ENCODE measurements at places on chromosomes 12 and 14.

DNA sequence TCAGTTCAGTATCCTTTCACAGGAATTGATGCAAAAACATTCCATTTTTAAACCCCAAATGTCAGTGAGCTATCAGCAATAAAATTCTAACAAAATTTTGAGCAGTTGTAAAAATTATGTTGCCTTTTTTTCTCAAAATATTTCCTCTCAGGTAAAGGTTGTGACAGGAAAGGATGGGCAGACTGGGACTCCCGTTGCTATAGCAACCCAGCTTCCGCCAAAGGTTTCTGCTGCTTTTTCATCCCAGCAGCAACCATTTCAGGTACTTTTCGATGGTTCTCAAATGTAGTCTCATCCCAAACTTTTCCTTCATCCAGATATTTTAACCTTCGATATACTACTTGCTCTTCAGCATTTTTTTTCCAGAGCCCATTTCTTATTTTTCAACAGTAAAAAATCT, 13.6 kb downstream of the EP400 start:
- no peak for DNase-seq

GRCh38 chr14:48113713-48114112, 438.3 kb upstream of the MDGA2 start:
- DNase-seq: no peak

- no peak for DNase-seq
Observed at GRCh38 chr14:90924621-90925340, 108.6 kb upstream of the TTC7B start.

GRCh38 chr12:12480074-12480473, 82.6 kb downstream of the DUSP16 start:
- no peak for DNase-seq

DNA sequence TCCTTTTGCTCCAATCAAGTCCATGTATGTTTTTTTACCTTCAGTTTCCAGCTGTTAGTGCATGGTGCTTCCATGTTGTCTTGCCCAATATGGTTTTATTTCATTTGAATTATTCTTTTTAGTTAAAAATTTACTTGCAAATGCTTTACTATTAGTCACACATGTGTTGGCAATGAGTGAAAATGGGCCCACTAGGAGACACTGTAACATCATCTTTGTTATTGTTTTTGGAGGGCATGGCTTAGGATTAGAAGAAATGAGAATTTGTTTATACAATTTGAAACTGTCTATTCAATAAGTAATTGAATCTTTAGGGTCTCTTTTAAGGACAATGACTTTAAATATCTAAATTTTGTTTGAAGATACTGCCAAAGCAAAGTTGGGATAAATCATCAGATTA, 133.7 kb downstream of the BRMS1L start:
- no peak for DNase-seq

DNA sequence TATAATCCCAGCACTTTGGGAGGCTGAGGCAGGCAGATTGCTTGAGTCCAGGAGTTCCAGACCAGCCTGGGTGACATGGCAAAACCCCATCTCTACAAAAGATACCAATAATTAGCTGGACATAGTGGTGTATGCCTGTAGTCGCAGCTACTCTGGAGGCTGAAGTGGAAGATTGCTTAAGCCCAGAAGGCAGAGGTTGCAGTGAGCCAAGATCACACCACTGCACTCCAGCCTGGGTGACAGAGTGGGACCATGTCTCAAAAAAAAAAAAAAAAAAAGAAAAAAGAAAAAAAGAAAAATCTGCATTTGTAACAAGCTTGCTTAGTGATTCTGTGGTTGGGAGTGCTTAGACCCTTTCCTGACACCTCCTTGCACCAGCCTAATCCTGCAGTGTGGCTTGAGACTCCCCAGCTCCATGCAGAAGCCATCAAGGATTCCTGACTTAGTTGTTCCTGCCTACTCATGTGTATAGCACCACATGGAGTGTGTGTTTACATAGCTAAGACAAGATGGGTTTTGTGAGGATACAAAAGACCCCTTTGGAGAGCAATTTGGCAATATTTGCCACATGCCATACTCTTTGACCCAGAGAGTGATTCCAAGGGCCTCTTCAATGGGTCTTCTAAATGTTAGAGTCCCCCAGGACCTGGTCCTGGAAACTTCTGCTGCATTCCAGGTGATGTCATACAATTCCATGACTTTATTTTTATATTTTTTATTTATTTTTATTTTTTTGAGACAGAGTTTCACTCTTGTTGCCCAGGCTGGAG, 5.1 kb upstream of the TMED10 start:
- no peak for DNase-seq

DNA sequence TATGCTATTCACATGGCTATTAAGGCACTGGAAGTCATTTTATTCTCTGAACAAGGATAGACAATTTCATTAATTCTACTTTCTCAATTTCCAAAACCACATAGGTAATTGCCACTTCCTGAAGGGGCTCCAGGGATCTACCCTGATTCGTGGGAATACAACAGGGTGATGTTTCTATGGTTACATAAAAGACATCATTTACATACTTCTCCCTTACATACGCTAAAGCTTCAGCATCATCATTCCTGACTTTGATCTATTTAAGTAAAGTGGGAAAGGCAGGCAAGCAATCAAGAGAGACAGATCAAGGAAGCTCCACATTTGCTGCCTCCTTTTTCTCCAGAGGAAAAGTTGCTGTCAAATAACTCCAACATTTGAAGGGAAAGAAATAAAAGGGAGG, 118.8 kb upstream of the SINHCAF start:
- no peak for DNase-seq

DNA sequence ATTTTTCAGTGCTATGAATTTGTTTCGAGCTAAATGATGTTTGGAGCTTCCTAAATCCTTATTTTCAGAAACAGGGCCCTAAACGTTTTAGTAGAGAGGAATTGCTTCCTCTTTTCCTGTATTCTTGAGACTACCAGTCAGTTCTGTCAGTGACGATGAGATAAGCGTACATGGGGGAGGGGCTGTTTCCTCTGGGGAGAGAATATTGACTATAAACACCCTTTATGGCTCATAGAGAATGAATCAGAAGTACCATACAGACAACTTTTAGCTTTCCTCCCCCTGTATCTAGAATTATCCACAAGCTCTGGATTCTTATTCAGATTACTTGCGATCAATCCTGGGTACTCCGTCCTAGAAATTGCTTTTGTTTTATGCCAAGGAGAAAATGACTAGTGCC, 5.1 kb downstream of the TBK1 start:
- no peak for DNase-seq

DNA sequence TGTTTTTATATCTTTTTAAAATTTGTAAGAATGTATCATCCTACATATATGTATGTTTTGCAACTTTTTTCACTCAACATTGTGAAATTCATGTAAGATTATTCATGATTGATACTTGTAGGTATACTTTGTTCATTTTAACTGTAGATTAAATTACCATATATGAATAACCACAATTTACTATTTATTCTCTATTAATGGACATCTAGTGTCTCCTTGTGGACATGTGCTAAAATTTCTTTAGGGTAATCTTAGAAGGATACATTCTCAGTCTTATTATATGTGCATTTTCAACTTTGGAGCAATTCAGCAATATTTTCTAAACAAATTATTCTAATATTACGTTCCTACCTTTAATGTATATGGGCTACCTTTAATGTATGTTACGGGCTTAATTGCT, 192.4 kb downstream of the FUT8 start:
- DNase-seq: no peak

- DNase-seq: no peak
Observed at GRCh38 chr14:68714991-68715924, 77.6 kb downstream of the ZFP36L1 start.

- DNase-seq: no peak
Observed at GRCh38 chr12:4422985-4423384, 22.6 kb downstream of the FGF6 start.

DNA sequence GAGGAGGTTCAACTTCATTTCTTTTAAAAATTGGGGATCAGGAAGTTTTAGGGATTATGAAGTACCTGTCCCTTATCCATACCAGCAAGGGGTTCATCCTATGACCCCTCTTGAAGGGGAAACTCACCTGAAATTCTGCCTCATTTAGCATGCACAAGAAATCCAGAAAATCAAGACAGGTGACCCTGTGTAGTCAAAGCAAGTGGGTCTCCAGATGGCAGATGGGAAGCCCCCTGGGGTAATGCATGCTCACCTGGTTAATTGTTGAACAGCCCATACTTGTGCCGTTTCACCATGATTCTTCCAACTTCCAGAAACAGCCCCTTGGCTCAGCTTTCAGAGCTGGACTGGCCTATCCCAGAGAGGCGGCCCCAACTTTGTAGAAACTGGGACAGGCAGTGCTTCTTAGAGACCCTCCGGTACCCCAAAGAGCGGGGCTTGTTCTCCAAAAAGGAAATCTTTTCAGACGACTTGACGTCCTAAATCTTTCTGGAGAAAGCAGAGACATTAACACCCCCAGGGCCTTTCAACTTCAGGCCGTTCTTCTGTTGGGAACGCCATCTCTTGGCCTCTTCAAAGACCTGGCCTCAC, 66.3 kb upstream of the ESRRB start:
- DNase-seq: no peak

GRCh38 chr12:2183556-2184541, 131.1 kb downstream of the CACNA1C start:
- no peak for DNase-seq

GRCh38 chr12:5965950-5966383, 20.9 kb upstream of the ANO2 start:
- DNase-seq: no peak

- no peak for DNase-seq
Observed at GRCh38 chr14:58884442-58884841, 246.7 kb downstream of the DACT1 start.

GRCh38 chr14:63853831-63854293, 1.1 kb downstream of the SYNE2 start:
- DNase-seq: no peak

DNA sequence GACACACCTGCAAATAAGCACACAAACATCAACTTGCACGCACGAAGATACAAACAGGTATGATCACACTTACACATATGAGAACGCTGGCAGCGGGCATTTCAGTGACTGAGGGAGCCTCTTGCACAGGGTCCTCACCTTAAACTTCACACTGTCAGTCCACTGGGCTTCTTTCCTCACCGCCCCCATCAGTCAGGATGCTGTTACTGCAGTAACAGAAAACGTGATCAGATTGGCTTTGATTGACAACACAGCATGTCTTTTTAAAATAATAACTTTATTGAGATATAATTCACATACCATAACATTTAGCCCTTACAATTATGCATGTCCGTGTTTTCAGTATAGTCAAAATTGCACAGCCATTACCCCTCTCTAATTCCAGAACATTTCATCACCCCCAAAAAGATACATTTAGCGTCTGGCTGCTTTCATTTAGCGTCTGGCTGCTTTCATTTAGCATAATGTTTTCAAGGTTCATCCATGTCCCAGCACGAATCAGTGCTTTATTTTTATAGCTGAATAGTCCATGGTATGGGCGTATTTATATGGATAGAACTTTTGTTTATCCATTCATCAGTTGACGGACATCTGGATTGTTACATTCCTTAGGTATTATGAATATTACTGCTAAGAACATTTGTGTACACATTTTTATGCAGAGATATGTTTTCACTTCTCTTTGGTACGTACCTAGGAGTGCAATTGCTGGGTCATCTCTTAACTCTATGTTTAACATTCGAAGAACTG, 8.4 kb downstream of the CCDC197 start:
- no peak for DNase-seq

DNA sequence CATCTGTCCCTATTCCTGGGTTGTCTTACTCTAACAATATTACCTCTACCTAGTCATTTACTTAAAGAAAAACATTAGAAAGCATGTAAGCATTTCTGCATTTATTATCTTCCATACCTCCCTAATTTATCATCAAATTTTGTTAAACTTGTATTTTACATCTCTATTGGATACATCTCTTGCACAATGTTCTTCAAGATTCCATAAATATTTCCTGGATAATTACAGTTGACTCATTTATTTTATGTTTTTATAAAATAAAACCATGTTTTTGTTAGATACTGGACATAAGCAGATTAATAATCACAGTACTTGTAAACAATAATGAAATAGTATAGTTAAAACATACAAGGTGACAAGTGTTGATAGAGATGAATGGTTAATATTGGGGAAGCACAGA, 209.0 kb downstream of the TMTC3 start:
- DNase-seq: no peak

GRCh38 chr14:77082356-77082755, 15.7 kb upstream of the CIPC start:
- DNase-seq: no peak

GRCh38 chr14:68779761-68780323, 13.0 kb downstream of the ZFP36L1 start:
- no peak for DNase-seq

DNA sequence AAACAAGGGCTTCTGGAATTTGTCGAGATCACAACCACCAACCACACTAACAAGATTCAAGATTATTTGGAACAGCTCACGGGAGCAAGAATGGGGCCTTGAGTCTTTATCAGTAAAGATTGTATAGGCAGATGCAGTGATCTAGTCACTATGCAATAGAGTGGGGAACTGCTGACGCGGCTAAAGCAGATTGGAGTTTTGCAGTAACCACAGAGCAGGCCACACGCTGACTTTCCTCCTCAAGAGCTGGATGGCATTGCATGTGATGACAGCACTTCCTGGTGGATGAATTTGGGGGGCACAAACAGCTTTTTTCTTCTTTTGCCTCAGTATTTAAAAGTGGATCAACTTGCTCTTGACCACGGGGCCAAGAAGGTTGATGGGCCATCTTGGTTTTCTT, 46.0 kb downstream of the KCNK13 start:
- DNase-seq: no peak

- no peak for DNase-seq
Observed at GRCh38 chr14:46215801-46216200, 435.8 kb downstream of the RPL10L start.

DNA sequence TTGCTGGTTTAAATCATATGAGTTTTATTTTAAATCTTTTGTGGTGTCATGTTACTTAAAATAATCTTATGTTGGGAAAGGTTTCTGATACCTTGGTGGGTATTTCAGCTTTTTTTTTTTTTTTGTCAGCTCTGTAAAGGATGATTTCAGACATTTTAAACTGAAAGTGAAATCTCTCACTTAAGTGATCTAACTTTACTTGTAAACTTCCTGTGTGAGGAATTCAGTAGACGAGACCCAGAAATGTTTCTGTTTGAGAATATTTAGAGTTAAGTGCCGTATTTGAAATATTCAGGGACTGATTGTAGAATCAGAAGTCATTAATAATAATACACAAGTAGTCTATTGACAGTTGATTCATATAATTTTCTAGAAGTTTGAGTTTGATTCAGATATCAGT, 37.8 kb downstream of the PROX2 start:
- DNase-seq: no peak

DNA sequence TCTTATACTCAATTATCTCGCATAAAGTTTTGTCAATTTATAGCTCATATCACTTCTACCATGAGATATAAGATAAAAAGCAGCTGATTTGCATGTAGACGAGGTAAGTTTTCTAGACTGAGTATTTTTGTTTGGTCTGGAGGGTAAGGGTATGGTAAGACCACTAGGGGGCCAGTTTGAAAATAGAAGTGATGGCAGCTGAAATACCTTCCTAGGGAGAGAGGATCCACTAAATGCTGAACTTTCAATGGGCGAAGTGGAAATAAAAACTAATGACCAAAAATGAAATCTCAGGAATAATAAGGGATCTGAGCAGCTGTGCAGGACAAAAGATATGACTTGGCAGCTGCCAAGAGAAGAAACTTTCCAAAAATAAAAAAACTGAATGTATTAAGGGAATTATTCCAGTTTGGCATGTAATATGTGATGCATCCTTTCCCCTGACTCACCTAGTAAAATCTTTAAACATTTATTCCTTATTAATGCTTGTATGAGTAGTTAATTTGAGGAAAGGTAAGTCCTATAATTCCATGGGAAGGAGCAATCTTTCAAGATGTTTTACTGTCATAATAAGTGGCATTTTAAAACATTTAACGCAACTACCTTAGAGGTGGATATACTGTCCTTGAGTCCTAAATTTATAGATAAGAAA, 754.5 kb downstream of the C12orf50 start:
- no peak for DNase-seq
